ENCODE measurements at places on chromosomes 2 and 18.

- no peak for DNase-seq
Measured at GRCh38 chr2:161063946-161064306, 96.3 kb upstream of the TANK start.

DNA sequence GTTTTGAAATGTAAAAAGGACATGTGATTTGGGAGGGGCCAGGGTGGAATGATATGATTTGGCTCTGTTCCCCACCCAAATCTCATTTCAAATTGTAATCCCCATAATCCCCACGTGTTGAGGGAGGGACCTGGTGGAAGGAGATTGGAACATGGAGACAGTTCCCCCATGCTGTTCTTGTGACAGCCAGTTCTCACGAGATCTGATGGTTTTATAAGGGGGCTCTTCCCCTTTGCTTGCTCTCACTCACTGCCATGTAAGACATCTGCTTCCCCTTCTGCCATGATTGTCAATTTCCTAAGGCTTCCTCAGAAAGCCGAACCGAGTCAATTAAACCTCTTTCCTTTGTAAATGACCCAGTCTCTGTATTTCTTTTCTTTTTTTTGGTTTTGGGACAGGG lies 39.2 kb downstream of the FECH start:
- no peak for DNase-seq

DNA sequence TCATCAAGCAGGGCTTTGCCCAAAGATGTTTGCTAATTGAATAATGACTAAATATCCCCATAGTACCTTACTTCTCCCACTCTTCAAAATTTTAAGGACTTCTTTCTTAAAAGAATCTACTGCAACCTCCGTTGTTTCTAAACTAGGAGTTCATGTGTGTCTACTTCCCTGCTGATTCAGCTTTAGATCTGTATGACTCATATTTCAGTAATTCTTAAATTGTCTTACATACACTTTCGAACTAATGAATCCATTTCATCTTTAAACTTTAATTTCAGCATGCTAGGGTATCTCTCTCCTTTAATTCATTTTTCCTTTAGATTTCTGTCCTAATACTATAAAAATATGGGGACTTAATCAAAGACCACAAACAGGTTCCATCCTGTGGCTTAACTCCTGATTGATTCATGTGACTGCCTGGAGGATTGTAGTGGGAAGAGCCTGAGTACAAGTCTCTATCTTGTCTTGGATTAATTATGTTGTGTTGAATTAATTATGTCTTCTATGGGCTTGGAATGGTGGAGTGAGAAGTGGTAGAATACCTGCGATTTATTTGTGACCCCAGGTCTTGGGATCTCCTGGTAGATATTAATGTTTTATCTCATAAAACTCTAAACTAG lies 24.9 kb upstream of the COL5A2 start:
- no peak for DNase-seq

DNA sequence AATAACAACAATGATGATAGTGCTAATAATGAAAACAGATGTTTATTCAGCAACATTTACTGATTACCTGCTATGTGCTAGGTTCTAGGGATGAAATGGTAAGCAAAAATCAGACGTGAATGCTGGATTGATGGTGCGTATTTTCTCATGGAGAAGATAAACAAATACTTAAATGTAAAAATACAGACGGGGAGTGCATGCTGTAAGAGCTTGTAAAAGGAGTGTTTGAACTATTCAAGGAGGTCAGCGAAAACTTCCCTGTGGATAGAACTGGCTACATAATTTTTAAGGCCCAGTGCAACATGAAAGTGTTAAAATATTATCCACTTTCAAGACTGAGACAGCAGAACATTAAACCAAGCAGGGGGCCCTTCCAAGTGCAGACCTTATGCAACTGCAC lies 22.1 kb downstream of the MTX2 start:
- no peak for DNase-seq

GRCh38 chr2:9844576-9844975 lies 1.3 kb downstream of the TAF1B start:
- peak; percentile 73 for DNase-seq

- peak; percentile 34 for DNase-seq
Measured at GRCh38 chr2:23330214-23330613, 54.8 kb upstream of the KLHL29 start.

DNA sequence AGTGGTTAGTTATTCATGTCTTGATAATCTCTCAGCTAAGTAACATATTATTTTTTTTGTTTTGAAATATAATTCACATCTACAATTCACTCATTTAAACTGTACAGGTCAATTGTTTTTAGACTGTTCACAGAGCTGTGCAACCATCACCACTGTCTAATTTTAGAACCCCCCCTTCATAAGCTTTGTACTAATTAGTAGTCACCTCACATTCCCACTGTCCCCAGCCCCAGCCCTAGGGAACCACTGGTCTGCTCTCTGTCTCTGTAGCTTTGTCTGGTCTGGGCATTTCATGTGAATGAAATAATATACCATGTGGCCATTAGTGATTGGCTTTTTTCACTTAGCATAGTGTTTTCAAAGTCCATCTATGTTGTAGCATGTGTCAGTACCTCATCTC lies 55.3 kb downstream of the LCLAT1 start:
- DNase-seq, result no peak

- DNase-seq, result no peak
Measured at GRCh38 chr2:165681841-165682240, 112.2 kb downstream of the GALNT3 start.

GRCh38 chr2:105858868-105859693 lies 114.4 kb downstream of the NCK2 start:
- no peak for DNase-seq

DNA sequence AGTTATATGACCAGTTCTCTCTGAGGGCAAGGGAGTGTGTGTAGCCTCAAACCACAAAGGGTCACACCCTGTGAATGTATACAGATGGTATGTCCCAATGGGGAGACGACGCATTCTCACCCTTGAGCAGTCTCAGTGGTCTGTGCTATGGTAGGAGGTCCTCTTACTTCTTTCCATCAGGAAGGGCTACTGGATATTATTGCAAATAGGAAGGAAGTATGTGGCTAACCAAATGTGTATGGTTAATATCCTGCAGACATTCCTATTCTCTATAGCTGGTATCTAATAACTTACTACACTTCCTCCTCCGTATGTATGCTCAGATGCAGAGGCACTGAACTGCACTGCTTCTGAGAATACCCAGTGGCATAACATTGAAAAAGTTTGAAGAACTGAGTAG lies 306.7 kb upstream of the CCDC68 start:
- DNase-seq, result no peak

- DNase-seq, result no peak
Measured at GRCh38 chr18:32048507-32049091, 30.0 kb downstream of the RNF125 start.

GRCh38 chr18:32881009-32881408 lies 108.2 kb upstream of the KLHL14 start:
- DNase-seq, result no peak

- peak; percentile 15 for DNase-seq
Measured at GRCh38 chr18:51193621-51194287, 3.7 kb downstream of the MEX3C start.

DNA sequence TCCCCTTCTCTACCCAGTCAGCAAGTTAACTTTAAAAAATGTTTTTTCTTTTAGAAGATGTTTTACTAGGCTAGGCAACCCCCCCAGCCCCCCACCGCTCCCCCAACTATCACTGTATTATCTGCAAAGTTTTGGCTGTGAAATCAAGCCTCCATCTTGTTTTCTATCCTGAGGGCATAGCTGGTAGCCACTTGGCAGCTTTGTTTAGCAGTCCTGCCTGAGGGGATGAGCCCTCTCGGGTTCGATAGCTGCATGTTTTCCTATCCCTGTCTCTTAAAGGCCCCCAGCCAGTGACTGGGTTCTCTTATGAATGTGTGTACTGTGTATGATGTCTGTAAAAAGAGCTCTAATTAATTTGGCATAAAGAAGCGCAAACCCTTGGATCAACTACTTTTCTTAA lies 43.4 kb downstream of the MRO start:
- no peak for DNase-seq

DNA sequence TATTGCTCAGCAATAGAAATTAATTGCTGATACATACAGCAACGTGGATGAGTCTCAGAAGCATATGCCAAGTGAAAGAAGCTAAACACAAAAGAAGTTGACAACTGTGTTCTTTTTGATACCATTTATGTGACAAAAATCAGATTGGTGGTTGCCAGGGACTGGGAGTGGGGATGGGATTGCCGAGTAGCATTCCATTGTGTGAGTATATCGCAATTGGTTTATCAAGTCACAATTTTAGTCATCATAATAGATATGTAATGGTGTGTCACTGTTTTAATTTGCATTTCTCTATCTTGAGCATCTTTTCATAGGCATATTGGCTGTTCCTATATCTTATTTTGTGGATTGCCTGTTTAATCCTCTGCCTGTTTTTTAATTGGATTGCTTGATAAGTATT lies 20.9 kb downstream of the STRADB start:
- no peak for DNase-seq

DNA sequence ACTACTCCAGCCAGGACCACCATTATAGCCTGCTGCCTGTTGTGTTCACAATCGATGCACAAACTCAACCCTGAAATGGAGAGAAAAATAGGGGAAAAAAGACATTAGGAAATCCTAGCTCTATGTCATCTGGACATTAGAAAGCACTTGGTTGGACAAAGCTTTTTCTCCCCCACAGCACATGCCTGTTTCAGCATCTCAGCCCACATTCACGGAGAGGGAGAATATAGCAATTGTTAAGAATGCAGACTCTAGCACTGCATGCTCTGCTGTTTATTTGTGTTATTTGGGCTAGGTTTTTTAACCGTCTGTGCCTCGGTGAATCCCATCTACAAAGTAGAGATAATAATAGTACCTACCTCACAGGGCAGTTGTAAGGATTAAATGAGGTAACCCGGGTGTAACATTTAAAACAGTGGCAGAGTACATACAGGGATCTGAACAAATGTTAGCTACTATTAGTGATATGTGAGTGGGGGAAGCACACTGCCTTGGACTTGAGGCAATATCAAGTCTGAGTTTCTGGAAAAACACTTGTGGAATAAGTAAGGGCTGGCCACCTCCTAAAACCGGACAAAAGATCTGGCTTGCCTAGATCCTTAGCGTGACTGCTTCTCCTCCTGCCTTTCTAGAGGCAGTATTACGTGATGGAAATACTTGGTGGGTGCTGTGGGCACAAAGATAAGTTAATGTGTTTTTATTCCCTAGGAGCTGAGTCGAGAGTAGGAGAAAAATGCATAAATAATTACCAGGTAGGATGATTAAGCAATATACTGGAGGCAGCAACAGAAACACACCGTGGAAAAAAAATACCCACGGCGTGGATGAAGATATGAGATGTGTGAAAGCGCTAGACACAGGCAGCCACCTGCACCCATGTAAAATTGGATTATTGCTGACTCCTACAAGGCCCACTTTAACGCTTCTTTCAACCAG lies 1.0 kb upstream of the PPP1CB start:
- peak; percentile 22 for DNase-seq

DNA sequence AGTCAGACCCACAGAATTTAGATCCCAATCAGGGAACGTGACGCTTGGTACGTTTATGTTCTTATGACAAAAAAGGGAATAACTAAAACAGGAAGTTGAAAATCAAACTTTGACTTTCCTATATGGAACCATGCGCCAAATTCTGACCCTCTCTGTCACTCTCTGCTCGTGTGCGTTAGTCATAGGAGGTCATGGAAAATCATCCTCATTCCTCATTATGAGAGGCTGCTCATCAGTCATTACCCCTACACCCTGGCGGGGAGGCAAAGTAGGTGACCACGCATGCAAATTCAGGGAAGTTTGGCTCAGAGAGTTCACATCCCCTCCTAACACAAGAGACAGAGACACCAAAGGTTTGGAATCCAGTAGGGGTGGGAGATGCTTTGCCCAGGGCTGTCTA lies 15.5 kb downstream of the IL1F10 start:
- DNase-seq, result no peak

GRCh38 chr18:64712035-64712434 lies 563.1 kb upstream of the LINC00305 start:
- no peak for DNase-seq

GRCh38 chr2:237194906-237195305 lies 109.2 kb downstream of the COPS8 start:
- DNase-seq, result no peak

DNA sequence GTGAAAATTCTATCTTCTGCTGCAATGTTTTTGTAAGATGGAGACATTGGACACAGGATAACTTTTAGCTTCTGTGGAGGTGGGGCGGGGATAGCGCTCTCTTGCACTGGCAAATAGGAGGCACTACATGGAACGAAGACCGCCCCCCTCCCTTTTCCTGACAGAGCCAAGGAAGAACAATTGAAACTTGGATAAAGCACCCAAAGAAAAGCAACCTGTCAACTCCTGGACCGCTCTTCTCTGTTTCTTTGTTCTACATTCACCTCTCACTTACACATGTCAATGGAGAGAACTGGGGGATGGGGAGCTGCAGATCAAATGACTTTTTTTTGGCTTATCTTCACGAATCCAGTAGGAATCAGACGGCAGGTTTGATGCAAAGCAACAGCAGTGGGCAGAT lies 126.3 kb upstream of the CHAC2 start:
- DNase-seq, result no peak

- no peak for DNase-seq
Measured at GRCh38 chr2:24625728-24626127, 134.7 kb downstream of the NCOA1 start.

GRCh38 chr2:191679818-191680600 lies 2.1 kb downstream of the NABP1 start:
- DNase-seq, result peak; percentile 62

DNA sequence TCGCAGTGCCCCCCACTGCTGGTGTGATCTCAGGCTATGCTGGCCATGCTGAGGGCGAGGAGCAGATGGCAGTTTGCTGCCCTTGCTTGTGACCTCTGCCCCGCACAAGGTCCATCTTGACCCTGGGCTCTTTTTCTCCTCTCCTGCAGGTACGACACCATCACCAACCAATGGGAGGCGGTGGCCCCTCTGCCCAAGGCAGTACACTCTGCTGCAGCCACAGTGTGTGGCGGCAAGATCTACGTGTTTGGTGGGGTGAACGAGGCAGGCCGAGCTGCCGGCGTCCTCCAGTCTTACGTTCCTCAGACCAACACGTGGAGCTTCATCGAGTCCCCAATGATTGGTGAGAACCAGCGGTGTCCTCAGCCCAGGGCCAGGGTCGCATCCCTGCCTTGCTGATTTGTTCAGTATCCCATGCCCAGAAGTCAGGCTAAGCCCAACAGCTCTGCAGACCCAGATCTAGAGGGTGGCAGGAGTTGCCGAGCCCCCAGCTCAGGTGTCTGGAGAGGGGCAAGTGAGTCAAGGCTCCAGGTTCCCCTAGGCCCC lies 223.8 kb downstream of the ATAD2B start:
- no peak for DNase-seq

- DNase-seq, result no peak
Measured at GRCh38 chr2:69815717-69816116, 13.7 kb upstream of the GMCL1 start.

DNA sequence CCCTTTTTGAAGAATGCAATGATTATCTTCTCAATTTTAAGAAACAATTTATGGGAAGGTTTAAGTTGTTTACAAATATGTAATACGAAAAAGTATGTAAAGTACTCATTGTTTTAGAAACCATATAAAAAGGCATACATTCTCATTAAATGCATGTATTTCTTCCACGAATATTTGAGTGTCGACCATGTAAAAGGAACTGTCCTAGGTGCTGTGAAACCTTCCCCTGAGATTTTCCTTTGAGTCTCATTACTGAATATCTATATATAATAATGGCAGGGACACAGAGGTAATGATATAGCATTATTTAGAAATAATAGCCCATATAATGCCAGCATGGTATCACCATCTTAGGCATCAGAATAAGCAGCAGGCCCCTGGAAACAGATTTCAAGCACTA lies 239.3 kb downstream of the ERBB4 start:
- no peak for DNase-seq

GRCh38 chr2:203201426-203201825 lies 37.4 kb upstream of the CYP20A1 start:
- no peak for DNase-seq

Data from RPMI8226 (cell line).